Mesothelial cell of epicardium (in vitro differentiated cells): ENCODE measurements at places on chromosomes 7 and 10.

- no peaks in the 10 kb centered on the region for H3K4me1 ChIP-seq
- DNase-seq, result no peak
- H3K4me3 ChIP-seq, result no peak overlapping the region
Measured at GRCh38 chr7:149291036-149291780, 29.2 kb downstream of the ZNF783 start.

GRCh38 chr7:50783801-50784507 is 1.3 kb upstream of the GRB10 start:
- H3K4me1 ChIP-seq, result peaks cover 9% of the 10 kb centered on the region
- DNase-seq, result no peak

- H3K36me3 ChIP-seq, result no peaks in the 10 kb centered on the region
- peaks cover 23% of the 10 kb centered on the region for H3K4me1 ChIP-seq
- DNase-seq, result no peak
- peak overlapping the region; percentile 48 for H3K27ac ChIP-seq
- H3K4me3 ChIP-seq, result peak overlapping the region; percentile 49
Measured at GRCh38 chr10:122132331-122132755, 138.8 kb upstream of the BTBD16 start.

DNA sequence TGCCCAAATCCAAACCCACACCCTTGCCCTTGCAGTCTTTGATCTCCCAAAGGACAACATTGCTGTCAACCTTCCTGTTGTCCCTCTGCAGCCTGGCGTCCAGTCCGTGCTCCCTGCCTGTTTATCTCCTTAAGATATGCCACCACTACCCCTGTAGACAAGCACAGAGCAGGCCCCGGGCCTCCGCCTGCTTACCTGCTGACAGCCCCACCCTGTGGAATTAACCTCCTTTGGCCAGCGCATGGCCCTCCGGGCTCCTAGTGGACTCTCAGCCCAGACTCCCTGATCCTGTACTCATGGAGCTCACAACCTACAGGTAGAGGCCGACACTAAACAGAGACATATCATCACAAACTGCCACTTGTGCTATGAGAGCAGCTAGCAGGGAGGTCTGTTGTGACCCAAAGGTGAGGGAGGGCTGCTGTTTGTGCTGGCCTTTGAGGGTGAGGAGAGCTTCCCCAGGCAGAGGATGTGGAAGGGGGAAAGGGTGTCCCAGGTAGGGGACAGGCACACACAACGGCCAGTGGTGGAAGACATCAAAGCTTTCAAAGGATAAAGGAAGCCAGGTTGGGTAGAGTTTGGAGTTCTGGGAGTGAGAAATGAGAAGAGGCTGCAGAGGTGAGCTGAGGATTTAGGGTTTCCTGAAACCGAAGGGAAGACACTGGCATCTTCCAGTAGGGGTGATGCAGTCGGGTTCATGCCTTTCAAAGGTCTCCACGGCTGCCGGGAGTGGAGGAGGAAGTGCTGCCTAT is 174.5 kb upstream of the ZMIZ1 start:
- H3K27me3 ChIP-seq, result no peaks in the 10 kb centered on the region
- no peak overlapping the region for H3K27ac ChIP-seq
- DNase-seq, result no peak
- no peaks in the 10 kb centered on the region for H3K36me3 ChIP-seq
- H3K4me3 ChIP-seq, result no peak overlapping the region

DNA sequence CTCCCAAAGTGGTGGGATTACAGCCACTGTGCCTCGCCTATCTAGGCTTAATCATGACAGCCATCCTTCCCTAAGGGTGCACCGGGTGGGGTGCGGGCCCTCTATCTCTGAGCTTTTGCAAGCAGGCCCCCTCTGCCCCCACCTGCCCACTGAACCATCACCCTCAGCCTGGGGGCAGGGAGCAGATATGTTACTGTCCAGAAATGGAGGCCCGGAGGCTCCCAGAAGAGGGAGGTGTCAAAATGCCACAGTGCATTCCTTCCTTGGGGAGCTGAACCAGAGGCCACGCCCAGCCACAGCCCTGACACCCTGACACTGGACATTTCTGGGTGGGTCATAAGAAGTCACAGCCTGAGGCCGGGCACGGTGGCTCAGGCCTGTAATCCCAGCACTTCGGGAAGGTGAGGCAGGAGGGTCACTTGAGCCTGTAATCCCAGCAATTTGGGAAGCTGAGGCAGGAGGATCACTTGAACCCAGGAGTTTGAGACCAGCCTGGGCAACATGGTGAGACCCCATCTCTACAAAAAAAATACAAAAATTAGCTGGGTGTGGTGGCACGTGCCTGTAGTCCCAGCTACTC is 129.8 kb upstream of the TNRC18 start:
- no peak overlapping the region for H3K4me3 ChIP-seq
- H3K27me3 ChIP-seq, result no peaks in the 10 kb centered on the region
- H3K36me3 ChIP-seq, result no peaks in the 10 kb centered on the region
- no peak for DNase-seq
- H3K27ac ChIP-seq, result no peak overlapping the region
- H3K4me1 ChIP-seq, result peaks cover 20% of the 10 kb centered on the region

GRCh38 chr7:70694434-70694970 is 437.4 kb upstream of the GALNT17 start:
- peak overlapping the region; percentile 86 for H3K4me3 ChIP-seq
- H3K27me3 ChIP-seq, result peaks cover 5% of the 10 kb centered on the region
- H3K4me1 ChIP-seq, result peaks cover 30% of the 10 kb centered on the region
- peak; percentile 61 for DNase-seq
- H3K36me3 ChIP-seq, result no peaks in the 10 kb centered on the region
- peak overlapping the region; percentile 90 for H3K27ac ChIP-seq

- no peak overlapping the region for H3K27ac ChIP-seq
- DNase-seq, result no peak
- no peaks in the 10 kb centered on the region for H3K27me3 ChIP-seq
- peaks cover 16% of the 10 kb centered on the region for H3K4me1 ChIP-seq
- no peaks in the 10 kb centered on the region for H3K36me3 ChIP-seq
- no peak overlapping the region for H3K4me3 ChIP-seq
Measured at GRCh38 chr10:86688398-86688921, 20.1 kb downstream of the LDB3 start.

DNA sequence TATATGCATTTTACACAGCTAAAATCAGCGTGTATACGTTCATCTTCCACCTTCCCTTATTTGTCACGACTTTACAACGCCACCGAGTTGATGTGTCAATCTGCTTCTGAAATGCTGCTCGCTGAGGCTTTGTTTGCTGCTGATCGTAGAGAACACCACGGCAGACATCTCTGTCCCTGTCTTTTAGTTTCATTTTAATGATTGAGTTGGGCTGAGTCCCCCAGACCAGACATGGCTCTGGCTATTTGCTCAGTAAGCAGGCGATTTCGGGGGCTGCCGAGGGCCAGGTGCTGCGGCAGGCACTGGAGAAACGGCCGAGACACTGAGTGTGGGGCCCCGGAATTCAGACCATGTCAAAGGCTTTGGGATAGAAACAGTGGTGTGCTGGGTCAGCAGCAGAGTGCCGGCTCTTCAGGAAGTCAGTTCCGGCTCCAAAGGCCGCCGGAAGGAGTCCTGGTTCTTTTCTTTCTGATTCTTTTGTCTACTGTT is 5.0 kb downstream of the LRRC27 start:
- peak overlapping the region; percentile 10 for H3K27ac ChIP-seq
- H3K4me3 ChIP-seq, result peak overlapping the region; percentile 40

- no peak overlapping the region for H3K4me3 ChIP-seq
- H3K27me3 ChIP-seq, result no peaks in the 10 kb centered on the region
- no peaks in the 10 kb centered on the region for H3K36me3 ChIP-seq
- no peak for DNase-seq
- H3K4me1 ChIP-seq, result peaks cover 15% of the 10 kb centered on the region
Measured at GRCh38 chr10:33412653-33413361, 78.3 kb upstream of the NRP1 start.

DNA sequence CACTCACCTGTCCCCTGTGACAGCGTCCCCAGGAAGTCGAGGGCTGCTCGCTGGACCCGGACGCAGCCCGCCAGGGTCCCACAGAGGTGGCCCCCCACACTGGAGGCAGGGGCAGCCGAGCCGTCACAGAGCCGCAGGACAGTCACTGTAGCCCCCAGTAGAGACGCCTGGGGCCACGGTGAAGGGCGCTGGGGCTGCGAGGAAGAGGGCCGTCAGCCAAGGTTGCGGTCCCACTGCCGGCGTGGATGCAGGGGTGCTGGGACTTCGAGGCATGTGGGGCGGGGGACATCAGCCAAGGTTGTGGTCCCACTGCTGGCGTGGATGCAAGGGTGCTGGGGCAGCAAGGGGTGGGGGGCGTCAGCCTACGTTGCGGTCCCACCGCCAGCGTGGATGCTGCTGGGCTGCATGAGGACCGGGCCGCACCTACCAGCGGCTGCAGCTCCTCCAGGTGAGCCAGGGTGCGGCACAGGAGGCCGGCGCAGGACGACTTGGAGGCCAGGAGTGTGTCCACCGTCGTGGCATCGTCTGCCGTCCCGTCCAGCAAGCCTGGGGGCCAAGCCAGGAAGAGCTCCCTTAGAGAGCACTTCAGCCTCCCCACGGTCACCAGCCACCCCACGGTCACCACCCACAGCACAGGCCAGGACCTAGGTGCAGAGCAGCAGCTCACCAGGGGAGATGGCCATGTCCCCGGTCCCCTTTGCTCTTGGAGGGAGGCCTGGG is 13.9 kb downstream of the BRAT1 start:
- H3K36me3 ChIP-seq, result peaks cover 5% of the 10 kb centered on the region
- no peak overlapping the region for H3K27ac ChIP-seq
- H3K4me3 ChIP-seq, result no peak overlapping the region
- H3K4me1 ChIP-seq, result no peaks in the 10 kb centered on the region
- no peaks in the 10 kb centered on the region for H3K27me3 ChIP-seq

- H3K4me1 ChIP-seq, result peaks cover 20% of the 10 kb centered on the region
- no peaks in the 10 kb centered on the region for H3K36me3 ChIP-seq
- peak overlapping the region; percentile 87 for H3K4me3 ChIP-seq
- H3K27ac ChIP-seq, result peak overlapping the region; percentile 94
- H3K27me3 ChIP-seq, result peaks cover 2% of the 10 kb centered on the region
Measured at GRCh38 chr10:12041766-12042408, 722 bp downstream of the UPF2 start.

GRCh38 chr10:117818721-117819120 is 228.0 kb downstream of the RAB11FIP2 start:
- peak; percentile 17 for DNase-seq
- no peak overlapping the region for H3K4me3 ChIP-seq
- H3K27me3 ChIP-seq, result peaks cover 6% of the 10 kb centered on the region

DNA sequence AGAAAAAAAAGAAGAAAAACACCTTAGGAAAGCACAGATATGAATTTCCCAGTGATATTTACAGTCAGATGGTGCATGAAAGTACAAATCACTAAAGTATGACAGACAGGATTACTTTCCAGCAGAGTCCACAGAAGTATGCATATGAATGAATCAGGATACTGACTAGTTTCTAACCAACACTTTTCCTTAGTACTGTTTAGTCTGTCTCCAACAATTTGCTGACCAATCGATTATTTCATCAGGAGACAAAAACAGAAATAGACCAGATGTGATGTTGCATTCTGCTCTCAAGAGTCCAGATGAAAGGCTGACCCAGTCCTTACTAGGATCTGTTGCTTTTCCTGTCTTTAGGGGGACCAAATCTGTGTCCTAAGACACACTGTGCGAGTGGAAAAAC is 14.6 kb downstream of the SLC35B4 start:
- H3K27ac ChIP-seq, result no peak overlapping the region
- no peaks in the 10 kb centered on the region for H3K27me3 ChIP-seq
- no peak for DNase-seq
- no peaks in the 10 kb centered on the region for H3K4me1 ChIP-seq
- no peak overlapping the region for H3K4me3 ChIP-seq

DNA sequence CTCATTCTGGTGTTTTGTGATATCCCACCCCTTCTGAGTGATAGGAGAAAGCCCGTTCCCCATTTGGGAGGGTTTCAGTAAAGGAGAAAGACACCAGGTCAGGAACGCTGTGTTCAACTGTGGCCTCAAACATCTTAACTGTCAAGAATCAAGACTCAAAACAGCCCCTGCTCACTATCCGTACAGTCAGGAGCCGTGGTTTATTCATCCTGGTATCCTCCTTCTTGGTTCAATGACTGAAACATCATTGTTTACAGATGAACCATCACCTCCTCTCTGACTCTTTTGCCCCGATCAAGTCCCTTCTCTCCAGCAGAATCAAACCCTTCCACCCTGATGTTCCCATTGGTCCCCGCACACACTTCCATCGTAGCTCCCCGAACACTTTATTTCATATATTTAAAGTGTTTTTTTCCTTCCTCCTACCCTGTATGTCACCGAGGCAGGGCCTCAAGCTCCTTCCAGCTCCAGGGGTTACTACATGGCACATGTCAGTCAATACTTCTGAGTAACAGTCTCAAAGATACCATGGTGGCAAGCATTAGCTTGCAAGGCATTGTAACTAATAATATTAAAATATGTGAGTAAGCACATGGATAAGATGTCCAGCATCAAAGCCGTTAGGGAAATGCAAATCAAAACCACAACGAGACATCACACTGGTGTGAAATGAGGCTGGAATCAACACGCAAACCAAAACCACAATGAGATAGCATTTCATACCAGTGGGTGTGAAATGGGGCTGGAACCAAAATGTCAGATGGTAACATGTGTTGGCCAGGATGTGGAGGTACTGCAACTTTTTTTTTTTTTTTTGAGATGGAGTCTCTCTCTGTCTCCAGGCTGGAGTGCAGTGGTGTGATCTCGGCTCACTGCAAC is 124.7 kb upstream of the C1QL3 start:
- peaks cover 7% of the 10 kb centered on the region for H3K4me1 ChIP-seq
- H3K27ac ChIP-seq, result no peak overlapping the region
- no peak for DNase-seq
- peaks cover 3% of the 10 kb centered on the region for H3K27me3 ChIP-seq

- H3K4me1 ChIP-seq, result no peaks in the 10 kb centered on the region
- H3K27me3 ChIP-seq, result no peaks in the 10 kb centered on the region
- H3K36me3 ChIP-seq, result no peaks in the 10 kb centered on the region
- H3K4me3 ChIP-seq, result no peak overlapping the region
Measured at GRCh38 chr7:116455009-116455408, 44.5 kb upstream of the CAV2 start.

- DNase-seq, result no peak
- H3K36me3 ChIP-seq, result no peaks in the 10 kb centered on the region
- H3K27ac ChIP-seq, result no peak overlapping the region
- H3K4me1 ChIP-seq, result peaks cover 34% of the 10 kb centered on the region
Measured at GRCh38 chr7:25557930-25558329, 329.6 kb upstream of the NPVF start.

DNA sequence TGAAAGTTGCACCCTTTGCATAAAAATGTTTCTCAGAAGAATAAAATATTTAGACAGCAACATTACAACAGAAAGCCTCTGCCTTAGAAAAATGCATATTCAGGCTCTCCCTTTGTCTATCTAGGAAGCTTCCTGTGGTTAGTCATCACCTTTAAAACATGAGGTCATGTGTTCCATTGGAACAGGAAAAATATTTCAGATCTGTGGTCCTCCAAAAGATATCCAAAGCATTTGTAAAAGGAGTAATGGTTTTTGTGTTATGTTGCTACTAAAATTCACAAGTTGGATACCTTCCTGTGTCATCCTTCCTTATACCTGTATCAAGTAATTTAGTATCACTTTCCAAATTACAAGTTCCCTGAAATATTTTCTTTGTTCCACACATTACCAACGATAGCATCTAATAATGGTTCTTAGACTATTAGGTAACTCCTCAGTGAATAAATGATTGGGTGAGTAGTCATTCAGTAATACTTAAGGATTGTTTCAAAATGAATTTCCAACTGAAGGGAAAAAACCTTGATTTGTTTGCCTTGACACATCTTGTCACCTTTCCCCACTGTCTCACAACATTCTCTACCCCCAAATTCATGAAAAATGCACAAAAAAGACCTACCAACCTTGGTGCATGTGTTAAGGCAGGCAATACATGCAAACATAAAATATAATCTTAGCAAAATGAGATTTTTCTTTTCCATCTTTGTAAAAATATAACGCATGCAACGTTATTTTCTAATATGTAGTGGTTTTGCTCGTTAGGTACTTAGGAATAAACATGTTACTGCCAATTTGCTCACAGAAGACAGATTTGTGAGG is 19.7 kb upstream of the RHOBTB1 start:
- no peaks in the 10 kb centered on the region for H3K27me3 ChIP-seq
- H3K4me3 ChIP-seq, result no peak overlapping the region
- peaks cover 29% of the 10 kb centered on the region for H3K4me1 ChIP-seq
- H3K36me3 ChIP-seq, result no peaks in the 10 kb centered on the region
